Vagina (tissue), 2 donors: ENCODE measurements at places on chromosomes 2 and 18.

DNA sequence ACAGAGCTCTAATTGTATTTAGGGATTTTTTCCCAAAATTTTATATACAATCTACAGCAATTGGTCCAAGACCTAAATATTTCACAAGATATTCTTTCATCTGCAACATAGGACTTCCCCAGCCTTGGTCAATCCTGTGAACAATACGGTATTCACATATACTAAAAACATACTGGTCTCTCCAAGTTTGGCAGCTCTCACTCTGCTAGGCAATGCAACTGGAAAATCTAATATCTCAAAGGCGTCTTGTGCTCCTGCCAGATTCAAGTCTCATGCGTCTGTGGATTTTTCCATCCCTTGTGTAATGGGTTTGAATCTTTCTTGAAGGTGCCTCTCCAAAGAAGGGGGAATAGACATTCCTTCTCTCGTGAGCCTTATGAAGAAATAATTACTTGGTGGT, 27.4 kb upstream of the MBOAT2 start:
- no peaks in the 10 kb centered on the region for H3K4me1 ChIP-seq
- H3K27me3 ChIP-seq = no peaks in the 10 kb centered on the region
- no peak for DNase-seq
- no peaks in the 10 kb centered on the region for H3K36me3 ChIP-seq
- no peak overlapping the region for H3K27ac ChIP-seq

GRCh38 chr2:61268249-61268648, 106.3 kb downstream of the C2orf74 start:
- no peak overlapping the region for H3K4me3 ChIP-seq
- H3K36me3 ChIP-seq = no peaks in the 10 kb centered on the region
- DNase-seq = no peak
- no peaks in the 10 kb centered on the region for H3K27me3 ChIP-seq

- H3K27ac ChIP-seq = no peak overlapping the region
- H3K27me3 ChIP-seq = no peaks in the 10 kb centered on the region
- peaks cover 11% of the 10 kb centered on the region for H3K4me1 ChIP-seq
- no peak for DNase-seq
These were observed 49.8 kb upstream of the NAB1 start for GRCh38 chr2:190599073-190599472.

- no peak for DNase-seq
- H3K36me3 ChIP-seq = no peaks in the 10 kb centered on the region
- H3K27ac ChIP-seq = no peak overlapping the region
- no peak overlapping the region for H3K4me3 ChIP-seq
- no peaks in the 10 kb centered on the region for H3K27me3 ChIP-seq
These were observed 8.1 kb upstream of the TYMS start for GRCh38 chr18:649341-649740.

- no peaks in the 10 kb centered on the region for H3K36me3 ChIP-seq
- no peak for DNase-seq
- H3K27ac ChIP-seq = no peak overlapping the region
These were observed 44.8 kb upstream of the POMC start for GRCh38 chr2:25213229-25213628.

GRCh38 chr2:225742487-225742886, 343.0 kb downstream of the NYAP2 start:
- no peaks in the 10 kb centered on the region for H3K27me3 ChIP-seq
- no peaks in the 10 kb centered on the region for H3K36me3 ChIP-seq
- H3K4me3 ChIP-seq = no peak overlapping the region
- H3K4me1 ChIP-seq = peaks cover 3% of the 10 kb centered on the region
- H3K27ac ChIP-seq = no peak overlapping the region

DNA sequence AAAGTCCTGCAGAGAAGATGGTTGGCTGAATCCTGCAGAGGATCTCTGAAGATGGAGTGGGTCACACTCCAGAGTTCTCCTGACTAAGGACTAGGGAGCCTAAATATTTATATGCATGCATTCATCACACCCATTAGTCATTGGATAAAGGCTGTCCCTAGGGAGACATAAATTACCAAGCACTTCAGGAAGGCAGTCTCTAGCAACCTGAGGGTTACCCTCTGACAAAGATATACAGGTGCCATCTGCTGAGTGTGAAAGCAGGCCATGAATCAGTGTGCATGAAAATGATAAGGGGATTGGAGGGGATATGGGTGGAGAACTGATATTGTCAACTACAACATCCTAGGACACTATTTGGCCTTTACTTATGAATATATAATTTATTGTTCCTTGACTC, 294.8 kb upstream of the DDX18 start:
- H3K36me3 ChIP-seq = no peaks in the 10 kb centered on the region
- H3K27me3 ChIP-seq = no peaks in the 10 kb centered on the region
- H3K4me3 ChIP-seq = no peak overlapping the region
- no peaks in the 10 kb centered on the region for H3K4me1 ChIP-seq
- DNase-seq = no peak
- H3K27ac ChIP-seq = no peak overlapping the region
